Uterus (tissue), 4 donors: ENCODE measurements at places on chromosomes 6 and 20. TPM values are rescaled to one million over a fixed set of nuclear protein-coding genes. Genes with fewer than 3 reads are reported as not detected.
A peak's percentile ranks its signal among the peaks of the same experiment; 100 is the strongest.

GRCh38 chr6:149169761-149170511 lies 147.6 kb upstream of the TAB2 start:
- peak; percentile 23 for DNase-seq

DNA sequence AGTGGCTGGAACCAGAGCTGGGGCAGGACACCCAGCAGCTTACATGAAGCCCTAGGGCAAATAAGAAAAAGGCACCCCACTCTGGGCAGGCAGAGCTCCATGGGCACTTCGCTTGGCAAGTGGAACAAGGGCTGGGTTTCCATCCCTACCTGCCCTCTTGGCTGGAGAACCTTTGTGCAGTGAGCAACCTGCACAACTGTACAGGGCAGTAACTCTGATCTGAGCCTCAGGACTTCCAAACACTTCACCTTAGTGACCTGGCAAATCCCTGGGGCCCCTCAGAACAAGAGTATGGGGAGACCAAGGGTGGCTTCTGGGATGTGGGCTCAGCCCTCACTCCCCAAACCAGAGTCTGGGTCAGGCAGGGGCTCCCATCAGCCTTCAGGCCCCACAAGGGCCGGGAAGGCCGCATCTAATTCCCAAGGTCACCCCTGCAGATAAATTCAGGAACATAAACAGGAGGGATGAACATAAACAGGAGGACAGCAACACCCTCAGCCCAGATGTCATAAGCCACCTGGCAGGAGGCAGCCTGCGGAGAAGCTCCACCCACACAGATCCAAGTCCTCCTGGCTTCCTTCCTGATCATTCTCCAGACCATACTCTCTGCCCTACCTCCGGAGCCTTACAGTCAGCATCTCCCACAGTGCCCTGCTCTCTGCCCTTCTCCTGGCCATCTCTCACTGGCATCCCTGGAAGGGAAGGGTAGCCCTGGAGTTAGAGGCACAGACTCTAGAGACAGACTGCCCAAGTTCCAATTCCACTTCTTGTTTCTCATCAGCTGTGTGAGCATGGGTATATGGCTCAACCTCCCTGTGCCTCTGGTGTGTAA lies 37.5 kb downstream of the HNF4A start:
- no peak for DNase-seq

DNA sequence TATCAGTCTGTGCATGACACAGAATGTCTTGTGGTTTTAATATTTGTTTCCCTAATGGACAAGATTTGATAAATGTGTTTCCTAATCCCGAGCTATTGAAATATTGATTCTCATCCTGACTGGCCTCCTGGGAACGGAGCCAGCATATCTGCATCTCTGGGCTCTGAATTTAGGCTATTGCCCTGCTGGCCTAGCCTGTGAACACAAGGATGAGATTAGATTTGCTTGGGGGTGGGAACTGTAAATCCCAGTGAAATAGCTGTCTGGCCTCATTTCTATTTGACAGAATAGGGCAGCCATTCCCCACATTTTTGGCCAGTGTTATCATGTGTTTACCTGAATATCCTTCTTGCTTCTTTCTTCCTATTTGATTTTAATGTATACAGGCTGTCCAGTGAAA lies 198.4 kb upstream of the SOX4 start:
- no peak for DNase-seq

DNA sequence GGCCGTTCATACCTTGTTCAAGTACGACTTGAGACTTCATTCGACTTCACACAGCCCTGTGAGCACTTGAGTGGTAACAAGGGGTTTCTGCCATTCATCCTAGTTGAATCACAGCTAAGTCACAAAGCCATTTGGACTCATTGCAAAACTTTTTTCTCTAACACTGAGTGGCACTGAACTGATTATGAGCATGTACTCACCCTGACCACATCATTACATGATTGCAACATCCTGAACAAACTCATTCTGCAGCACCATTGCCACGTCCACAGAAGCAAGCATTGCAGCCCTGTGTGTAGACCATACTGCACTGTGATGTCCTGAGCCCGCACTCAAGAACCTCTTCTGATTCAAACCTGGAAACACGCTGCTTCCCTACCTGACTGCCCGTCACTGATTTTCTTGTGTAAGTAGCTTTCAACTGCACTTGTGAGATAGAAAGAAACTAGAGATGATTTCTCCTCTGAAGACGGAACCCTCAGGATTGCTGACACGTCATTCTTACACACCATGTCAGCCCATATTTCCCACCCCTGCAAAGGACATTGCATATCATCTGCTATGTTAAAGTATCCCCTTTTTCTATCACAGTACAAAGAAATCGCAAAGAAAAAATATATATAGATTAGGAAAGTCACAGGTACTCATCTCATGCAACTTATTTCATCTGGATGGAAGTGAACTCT lies 81.6 kb downstream of the C6orf118 start:
- DNase-seq = no peak

- no peak for DNase-seq
These were observed 25.5 kb upstream of the MAPK13 start for GRCh38 chr6:36104836-36105235.

- no peak for DNase-seq
These were observed 23.2 kb downstream of the CHRNA4 start for GRCh38 chr20:63337786-63338420.

DNA sequence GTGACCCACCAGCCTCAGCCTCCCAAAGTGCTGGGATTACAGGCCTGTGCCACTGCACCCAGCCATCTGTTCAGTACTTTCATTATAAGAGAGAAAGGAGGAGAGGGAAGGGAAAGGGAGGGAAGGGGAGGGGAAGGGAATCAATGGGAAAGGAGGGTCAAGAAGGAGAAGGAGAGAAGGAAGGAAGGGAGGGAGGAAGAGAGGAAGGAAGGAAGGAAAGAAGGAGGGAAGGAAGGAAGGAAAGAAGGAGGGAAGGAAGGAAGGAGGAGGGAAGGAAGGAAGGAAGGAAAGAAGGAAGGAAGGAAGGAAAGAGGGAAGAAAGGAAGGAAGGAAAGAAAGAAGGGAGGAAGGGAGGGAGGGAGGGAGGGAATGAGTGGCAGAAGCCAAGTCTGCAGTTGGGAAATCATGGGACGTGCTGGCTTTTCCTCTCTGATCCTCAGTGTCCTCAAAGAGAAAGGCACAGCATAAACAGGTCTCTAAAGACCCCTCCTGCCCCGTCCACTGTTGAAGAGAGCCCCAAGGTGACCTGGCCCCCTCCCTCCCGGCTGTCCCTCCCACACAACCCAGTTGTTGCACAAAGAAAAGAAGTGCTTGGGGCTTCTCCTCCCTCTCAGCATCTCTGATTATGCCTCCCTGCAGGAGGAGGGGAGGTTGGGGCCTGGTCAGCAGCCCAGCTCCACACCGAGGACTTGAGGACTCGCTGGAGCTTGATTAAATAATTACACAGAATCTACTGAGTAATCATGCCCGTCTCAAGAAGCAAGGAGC lies 69.1 kb upstream of the TOP1 start:
- no peak for DNase-seq

GRCh38 chr6:78995946-78996345 lies 82.1 kb downstream of the PHIP start:
- DNase-seq = no peak

GRCh38 chr6:85135376-85136094 lies 314.3 kb upstream of the NT5E start:
- DNase-seq = no peak

GRCh38 chr6:34813028-34813713 lies 21.3 kb downstream of the BLTP3A start:
- DNase-seq = no peak

GRCh38 chr6:111997853-111998208 lies 56.1 kb upstream of the CCN6 start:
- peak; percentile 69 for DNase-seq

GRCh38 chr6:108622641-108623298 lies 62.1 kb downstream of the FOXO3 start:
- DNase-seq = peak; percentile 55

DNA sequence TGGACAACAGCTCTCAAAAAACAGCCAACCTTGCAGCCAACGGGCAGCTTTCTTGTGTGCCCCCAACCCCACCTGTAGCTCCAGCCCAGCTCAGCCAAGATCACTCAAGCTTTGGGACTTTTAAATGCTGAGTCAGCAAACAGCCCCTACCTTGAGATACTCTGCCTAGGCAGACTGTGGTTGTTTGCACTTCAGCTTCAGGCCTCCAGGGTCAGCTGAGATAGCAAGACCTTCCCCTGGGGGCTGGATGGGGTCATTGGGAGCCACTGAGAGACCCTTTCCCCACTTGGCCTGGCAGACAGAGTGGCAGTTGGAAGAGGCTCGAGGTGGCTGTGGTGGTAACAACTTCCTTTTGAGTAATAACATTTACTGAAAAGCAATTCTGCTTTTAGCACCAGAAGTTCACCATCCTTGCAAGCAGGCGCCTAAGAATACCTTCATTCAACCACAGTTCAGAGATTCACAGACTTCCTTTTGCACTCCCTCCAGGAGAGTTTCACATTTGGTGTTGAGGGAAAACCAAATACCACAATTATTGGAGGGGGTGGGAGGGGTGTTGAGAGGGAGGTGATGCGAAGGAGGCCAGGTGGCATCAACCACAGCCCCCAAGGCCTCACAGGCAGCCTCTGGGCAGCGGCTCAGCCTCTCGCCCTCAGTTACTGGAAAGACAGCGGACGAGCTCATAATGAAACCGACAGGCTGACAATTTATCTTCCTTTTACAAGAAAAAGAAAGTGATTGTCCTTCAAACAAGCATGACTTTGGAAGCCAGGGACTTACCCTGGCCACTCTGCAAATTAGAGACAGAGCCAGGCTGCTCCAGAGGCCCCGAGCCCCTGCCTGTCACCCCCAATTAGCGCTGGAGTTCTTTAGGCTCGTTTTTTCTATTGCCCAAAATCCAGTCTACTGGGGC lies 148.1 kb downstream of the CEBPB start:
- no peak for DNase-seq

- no peak for DNase-seq
These were observed 124.7 kb upstream of the ZNF217 start for GRCh38 chr20:53718142-53719021.

DNA sequence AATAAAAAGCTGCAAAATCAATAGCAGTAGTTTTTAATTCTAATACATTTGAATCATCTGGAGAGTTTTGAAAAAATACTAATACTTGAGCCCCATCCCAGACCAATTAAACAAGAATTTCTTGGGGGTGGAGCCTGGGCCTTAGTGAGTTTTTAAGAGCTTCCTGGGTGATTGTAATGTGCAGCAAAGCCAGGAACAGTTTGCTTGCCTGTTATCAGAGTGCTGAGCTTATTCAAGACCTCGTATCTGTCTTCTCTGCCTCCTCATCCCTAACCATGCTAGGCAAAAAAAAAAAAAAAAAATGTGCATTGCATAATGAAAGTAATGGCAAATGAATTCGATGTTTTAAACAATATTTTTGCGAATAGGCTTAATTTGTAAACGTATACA lies 36.4 kb upstream of the MYB start:
- DNase-seq = no peak

DNA sequence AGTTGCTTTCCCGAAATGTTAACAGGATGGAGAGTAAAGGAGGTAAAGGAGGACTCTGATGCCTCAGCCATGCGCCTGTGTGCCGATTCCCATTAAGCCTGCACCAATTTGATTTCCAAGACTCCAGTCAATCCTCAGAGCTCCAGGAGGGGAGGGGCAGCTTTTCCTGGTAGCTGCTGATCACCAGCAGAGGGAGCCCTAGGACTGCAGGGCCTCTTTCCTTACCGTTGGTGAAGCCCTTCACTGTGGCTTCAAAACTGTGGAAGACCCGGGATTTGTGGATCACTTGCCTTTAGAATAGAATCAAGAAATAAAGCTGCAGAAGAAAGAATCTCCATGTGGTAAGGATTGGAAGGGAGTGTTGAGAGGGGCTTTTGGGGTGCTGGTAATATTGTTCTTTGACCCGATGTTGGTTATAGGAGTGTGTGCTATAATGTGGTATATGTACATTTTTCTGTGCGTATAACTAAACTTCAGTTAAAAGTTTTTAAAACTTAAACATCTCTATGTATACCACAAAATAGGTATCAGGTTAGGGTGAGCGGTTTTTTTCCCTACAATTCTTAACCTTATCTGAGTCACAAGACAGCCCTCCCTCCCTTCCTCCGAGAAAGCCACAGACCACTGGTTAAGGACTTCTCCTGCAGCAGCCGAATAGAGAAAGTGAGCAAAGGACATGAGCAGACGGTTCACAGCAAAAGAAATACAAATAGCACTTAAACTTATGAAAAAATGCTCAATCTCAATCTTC lies 6.9 kb upstream of the OSER1 start:
- DNase-seq = peak; percentile 32

DNA sequence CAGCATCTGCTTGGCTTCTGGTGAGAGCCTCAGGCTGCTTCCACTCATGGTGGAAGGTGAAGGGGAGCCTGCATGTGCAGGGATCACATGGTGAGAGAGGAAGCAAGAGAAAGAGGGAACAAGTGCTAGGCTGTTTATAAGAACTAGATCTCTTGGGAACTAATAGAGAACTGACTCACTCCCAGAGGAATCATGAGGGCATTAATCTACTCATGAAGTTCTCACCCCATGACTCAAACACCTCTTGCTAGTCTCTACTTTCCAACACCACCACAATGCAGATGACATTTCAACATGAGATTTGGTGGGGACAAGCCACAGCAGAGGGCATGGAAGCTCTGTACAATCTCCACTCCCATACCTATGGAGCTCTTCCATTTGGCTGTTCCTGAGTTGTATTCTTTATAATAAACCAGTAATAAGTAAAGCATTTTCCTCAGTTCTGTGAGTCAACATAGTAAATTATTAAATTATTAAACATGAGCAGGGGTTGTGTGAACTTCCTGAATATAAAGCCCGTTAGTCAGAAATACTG lies 524.1 kb upstream of the NRSN1 start:
- DNase-seq = no peak

DNA sequence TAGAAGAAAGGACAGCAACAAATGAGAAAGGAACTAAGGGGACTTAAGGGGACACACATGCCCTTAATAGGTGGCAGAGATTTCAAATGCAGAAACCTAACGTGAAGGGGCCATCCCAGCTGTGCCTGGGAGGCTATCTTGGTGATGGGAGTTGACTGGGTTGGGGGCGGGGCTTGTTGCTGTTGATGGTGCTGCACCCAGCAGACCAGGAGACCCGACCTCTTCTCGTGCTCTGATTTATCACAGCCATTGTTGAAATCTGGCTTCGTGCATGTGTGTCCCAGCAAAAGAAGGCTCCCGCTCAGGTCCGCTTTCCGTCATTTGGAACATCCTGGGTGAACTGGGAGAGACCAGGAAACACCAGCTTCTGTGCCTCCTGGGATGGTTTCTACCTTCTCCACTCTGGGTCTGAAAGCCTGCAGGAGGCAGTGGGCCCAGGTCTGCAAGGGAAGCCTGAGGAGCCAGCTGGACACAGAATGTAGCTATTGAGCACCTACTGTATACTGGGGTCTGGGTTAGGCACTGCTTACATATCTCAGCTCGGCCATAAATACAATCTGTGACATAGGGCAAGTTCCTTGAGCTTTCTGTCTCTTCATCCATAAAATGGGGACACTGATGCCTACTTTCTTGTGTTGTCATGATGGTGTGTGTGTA lies 32.1 kb downstream of the TOX2 start:
- DNase-seq = no peak

PBX2 gene
- 150 TPM for total RNA-seq

NAA20 gene
- 40.4 TPM for total RNA-seq

PAK5 gene
- not detected for total RNA-seq

LIN28B gene
- total RNA-seq = not detected

RAET1L gene
- not detected for total RNA-seq

RAB5IF gene
- total RNA-seq = 37.4 TPM
